ENCODE measurements at places on chromosomes 1 and 21.

GRCh38 chr1:12408662-12409061 lies 178.8 kb downstream of the VPS13D start:
- no peak for DNase-seq

DNA sequence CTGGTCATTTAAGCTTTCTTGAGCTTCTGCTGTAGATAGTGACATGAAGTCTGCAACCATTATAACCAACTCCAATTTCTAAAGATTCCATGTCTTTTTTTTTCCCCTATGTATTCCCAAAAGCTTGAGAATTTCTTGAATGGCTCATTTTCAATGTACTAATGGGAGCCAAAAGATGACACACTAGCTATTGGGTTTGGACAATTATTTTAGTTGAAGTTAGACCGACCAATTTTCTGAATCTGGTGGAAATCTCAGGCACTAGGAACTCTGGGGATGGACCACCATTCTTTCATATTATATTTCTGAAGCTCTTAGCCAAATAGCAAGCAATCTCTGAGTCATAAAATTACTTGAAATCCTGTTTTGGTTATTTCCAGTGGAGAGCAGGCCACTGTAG lies 617.4 kb upstream of the ADAMTS5 start:
- DNase-seq = no peak

DNA sequence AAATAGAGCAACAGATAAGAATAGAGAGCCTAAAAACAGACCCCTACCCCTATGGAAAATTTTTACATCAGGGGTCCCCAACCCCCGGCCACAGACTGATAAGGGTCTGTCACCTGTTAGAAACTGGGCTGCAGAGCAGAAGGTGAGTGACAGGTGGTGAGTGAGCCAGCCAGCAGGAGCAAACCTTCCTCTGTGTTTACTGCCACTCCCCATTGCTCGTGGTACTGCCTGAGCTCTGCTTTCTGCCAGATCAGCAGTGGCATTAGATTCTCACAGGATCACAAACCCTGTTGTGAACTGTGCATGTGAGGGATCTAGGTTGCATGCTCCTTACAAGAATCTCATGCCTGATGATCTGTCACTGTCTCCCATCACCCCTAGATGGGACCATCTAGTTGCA lies 174.1 kb downstream of the FOXD2 start:
- DNase-seq = no peak

GRCh38 chr1:37878071-37878470 lies 18.7 kb upstream of the MTF1 start:
- DNase-seq = no peak

DNA sequence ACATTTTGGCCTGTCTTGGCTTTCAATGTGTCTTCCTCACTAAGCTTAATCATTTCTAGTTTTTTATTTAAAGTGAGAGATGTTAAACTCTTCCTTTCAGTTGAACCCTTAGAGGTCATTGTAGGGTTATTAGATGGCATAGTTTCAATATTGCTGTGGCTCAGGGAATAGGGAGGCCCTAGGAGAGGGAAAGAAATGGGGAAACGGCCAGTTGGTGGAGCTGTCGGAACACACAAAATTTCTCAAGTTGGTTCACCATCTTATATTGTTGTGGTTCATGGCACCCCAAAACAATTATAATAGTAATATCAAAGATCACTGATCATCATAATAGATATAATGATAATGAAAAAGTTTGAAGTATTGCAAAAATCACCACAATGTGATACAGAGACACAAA lies 31.4 kb upstream of the KAZN start:
- DNase-seq = no peak

DNA sequence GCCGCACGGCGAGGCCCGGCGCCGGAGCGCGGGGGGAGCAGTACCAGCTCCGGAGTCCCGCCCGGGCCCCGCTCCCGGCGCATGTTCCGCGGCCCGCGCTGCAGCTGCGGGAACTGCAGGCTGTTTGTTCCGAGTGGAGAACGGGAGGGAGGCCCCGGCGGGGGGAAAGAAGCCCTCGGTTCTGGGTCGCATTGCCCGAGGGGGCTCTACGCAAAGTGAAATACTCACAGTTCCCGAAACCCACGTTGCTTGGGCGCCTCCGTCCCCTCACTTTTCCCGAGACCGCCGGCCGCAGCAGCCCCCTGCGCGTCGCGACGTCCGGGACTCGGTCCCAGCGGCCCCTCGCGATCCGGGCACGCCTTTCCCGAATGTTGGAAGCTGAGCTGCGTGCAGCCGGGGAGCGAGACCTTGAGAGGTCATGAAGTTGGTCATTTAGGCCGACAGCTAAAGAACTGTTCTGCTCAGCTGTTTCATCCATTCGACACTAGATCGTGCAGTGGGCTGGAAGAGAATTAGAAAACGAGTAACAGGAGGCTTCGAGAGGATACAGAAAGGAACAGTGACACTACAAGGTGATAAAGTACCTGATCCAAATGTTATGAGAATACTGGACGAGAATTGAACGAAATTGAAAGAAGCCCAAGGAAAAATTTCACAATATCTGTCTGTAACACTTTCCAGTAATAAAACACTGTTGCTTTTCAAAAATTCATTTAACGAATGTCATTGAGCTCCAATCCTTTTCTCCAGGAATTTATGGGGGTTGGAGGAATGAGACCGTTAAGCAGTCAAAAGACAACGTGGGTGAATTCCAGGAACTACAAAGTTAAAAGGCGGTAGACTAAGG lies 657 bp upstream of the LIN9 start:
- no peak for DNase-seq

- DNase-seq = no peak
Measured at GRCh38 chr1:101253976-101254674, 17.3 kb downstream of the S1PR1 start.

DNA sequence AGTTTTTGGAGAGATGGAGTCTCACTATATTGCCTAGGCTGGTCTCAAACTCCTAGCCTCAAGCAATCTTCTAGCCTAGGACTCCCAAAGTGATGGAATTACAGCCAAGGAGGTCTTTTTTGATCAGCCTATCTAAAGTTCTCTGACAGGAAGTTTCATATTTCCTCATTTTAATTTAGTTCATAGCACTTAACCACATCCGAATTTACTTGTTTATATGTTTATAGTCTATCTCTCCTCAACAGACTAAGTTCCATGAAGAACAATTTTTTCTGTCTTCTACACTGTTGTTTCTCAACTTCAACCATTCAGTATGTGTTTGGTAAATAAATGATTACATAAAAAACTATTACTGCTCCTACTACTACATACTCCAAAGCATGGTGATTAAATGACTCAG lies 47.9 kb downstream of the GON4L start:
- DNase-seq = no peak

- no peak for DNase-seq
Measured at GRCh38 chr1:159483501-159483900, 44.0 kb downstream of the OR10J1 start.

- DNase-seq = no peak
Measured at GRCh38 chr1:182441719-182442118, 8.2 kb upstream of the RGSL1 start.

DNA sequence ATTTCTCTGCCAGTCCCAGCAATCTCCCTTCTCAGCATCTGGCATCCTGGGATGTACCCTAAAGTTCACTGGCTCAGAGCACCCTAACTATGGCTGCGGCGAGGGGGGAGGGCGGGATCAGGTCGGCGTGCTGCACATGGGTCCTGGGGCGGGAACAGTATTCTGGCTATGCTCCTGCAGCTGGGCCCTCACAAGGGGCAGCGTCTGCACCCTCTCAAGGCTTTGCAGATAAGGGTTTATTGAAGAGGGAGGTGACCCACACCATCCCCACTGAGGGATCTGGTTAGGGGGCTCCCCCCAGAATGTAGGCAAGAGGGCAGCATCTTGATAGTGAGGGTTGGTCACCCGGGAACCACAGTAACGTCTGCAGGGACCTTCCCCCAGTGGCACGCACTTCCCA lies 44.9 kb upstream of the PCBP3 start:
- DNase-seq = no peak

- DNase-seq = no peak
Measured at GRCh38 chr1:53559854-53560580, 100.8 kb downstream of the DMRTB1 start.

GRCh38 chr1:112954017-112954650 lies 1.9 kb downstream of the SLC16A1 start:
- DNase-seq = no peak

DNA sequence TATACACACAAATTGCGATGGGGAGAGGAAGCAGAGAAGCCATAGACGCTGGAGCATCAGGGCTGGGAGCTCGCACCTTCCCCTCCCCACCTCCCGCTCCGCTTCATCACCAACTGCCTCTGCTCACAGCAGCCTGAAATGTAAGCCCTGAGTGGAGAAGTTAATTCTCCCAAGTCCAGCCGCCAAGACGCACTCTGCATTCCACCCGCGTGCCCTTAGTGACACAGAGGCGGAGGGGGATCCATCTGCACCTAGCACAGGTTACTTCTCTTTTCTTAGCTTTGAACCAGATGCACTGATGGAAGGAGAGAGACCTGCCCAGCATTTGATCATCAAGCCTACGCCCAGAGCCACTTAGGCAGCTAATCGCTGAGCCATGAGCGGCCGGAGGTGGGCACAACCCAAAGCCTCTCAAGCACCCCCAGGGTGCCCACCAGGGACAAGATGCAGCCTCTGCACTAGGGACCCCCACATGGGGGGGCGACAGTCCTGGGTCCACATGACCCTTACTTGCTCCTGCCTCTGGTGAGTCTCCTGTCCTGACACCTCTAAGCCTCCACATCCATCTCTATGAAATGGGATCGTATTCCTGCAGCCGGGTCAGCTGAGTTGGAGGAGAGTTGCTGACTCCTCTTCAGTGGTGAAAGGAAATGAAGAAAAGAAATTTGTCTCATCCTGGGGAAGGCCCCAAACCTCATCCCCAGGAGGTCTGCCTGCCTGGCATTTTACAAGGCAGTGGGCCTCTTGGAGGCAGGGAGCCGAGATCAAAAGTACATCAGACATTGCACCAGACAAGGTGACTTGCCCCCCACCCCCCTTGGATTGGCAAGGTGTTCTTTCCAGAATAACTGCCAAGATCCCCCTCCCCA lies 316.2 kb downstream of the MATN1 start:
- no peak for DNase-seq

- DNase-seq = no peak
Measured at GRCh38 chr1:180571060-180571831, 12.5 kb downstream of the OVAAL start.

DNA sequence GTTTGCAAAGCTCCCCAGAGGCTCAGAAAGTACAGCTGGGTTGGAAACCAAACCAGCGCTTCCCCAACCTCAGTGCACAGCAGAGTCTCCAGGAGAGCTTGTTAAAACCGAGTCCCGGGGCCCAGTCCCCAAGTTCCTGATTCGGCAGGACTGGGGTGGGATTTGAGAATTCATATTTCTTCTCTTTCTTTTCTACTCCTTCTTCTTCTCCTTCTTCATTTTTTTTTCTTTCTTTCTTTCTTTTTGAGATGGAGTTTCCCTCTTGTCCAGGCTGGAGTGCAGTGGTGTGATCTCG lies 136.8 kb downstream of the PGBD5 start:
- no peak for DNase-seq

DNA sequence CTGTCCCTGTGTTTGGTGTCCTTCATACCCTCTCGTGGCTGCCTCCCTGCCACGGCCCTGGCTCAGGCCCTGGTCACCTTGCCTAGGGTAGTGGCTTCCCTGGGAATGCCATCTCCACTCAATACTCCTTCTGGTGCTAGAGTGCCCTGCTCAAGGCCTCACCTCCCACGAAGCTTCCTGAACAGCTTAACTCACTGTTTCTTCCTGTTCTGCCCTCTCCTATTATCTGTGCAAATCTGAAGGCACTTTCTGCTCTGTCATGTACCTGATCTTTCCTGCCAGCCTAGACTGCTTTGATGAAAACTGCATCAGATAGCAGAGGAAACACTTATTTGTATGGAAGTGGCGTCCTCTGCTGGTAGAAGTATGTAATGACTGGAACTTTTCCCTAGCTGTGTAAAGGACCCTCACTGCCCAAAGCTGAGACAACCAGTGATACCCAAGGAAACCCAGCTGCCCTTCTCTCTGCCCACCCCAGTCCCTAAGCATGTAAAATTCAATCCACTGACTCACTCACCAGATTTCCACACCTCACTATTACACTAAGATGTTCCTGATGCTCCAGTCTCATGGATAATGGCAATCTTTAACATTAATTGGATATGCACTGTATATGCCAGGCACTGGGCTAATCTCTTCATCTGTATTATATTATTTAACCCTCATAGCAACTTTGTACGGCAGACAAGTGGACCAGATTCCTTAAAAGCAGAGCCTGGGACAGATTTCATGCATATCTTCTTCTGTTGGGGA lies 36.2 kb upstream of the BTG2 start:
- DNase-seq = peak; percentile 79

- DNase-seq = no peak
Measured at GRCh38 chr1:223133306-223133823, 9.7 kb downstream of the TLR5 start.

- DNase-seq = peak; percentile 82
Measured at GRCh38 chr1:43545695-43546387, 15.2 kb downstream of the PTPRF start.

DNA sequence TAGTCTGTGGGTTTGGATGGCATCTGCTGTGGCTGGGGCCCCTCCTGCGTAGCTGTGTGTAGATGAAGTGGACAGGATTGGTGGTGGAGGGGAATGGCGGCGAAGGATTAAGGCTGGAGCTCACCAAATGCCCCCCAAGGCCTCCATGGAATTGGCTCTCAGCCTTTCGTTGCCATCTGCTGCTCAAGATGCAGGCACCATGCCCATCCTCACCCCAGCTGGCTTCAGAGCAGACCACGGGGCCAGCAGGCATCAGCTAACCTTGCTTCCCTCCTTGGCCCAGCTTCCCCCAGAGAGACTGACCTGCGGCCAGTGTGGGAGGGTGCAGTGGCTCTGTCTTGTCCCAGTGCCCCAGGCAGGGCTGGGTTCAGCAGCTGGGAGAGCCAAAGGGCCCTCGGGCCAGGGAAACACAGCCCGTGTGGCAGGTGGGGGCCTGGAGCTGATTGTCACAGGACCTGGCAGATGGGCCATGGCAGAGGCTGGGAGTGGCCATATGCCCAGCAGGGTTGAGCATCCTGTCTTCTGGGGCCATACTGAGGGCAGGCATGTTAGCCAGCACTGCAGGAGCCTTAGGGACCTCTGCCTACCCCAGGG lies 66.8 kb upstream of the ACTL8 start:
- DNase-seq = no peak

GRCh38 chr1:17314491-17314971 lies 6.5 kb downstream of the PADI4 start:
- DNase-seq = no peak

DNA sequence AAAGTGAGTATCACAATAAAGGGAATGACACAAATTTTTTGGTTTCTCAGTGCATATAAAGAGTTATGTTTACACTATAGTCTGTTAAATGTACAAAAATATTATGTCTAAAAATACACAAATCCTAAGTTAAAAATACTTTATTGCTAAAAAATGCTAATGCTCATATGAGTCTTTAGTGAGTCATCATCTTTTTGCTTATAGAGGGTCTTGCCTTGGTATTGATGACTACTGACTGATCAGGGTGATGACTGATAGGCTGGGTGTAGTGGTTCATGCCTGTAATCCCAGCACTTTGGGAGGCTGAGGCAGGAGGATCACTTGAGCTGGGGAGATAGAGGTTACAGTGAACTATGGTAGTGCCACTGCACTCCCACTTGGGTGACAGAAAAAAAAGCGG lies 12.9 kb upstream of the NUF2 start:
- no peak for DNase-seq
